ENCODE measurements at places on chromosomes 5 and 9.

- DNase-seq = no peak
Measured at GRCh38 chr5:124658867-124659557, 87.4 kb downstream of the ZNF608 start.

GRCh38 chr5:173326501-173326960 lies 1.7 kb downstream of the STC2 start:
- DNase-seq = peak; percentile 63

- peak; percentile 2 for DNase-seq
Measured at GRCh38 chr5:136200761-136201160, 7.8 kb upstream of the SMIM32 start.

GRCh38 chr9:134575103-134575900 lies 66.3 kb upstream of the COL5A1 start:
- peak; percentile 66 for DNase-seq

Measured in H7 (cell line).